ENCODE measurements at places on chromosomes 1 and 21.

DNA sequence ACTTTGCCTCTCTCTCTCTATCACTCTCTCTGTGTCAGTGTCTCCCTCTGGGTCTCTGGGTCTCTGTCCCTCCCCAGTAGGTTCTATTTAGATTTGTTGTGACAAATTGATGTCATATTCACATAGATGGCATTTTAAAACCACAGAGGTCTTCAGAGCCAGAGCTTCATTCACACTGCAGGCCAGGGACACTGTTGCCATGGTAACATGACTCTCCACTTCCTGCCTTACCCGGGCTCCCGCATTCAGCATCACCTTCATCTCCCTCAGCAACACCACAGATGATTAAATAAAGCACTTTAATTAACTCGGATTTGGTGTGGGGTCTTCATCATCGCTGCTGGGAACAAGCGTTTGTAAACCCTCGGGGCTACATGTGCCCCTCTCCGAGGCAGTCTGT lies 132.6 kb downstream of the ETS2 start:
- DNase-seq, result peak; percentile 24

DNA sequence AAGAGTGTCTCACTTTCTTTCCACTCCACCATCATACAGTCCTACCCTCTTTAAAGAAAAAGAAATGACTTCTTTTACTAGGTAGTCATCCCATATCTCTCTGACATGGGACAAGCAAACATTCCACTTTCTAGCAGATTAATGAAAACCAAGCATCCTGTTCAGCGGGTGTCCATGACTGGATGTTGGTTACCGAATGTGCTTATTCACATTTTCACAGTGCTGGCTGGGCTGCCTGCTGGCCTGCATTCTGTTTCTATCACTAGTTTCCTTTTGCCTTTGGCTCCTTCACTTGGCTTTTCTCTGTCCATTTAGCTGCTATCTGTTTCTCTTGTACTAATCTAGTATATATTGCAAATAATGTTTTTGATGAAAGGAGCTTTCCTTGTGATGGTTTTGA lies 598.4 kb downstream of the RWDD3 start:
- no peak for DNase-seq

- DNase-seq, result no peak
Measured at GRCh38 chr1:29719253-29719652, 482.9 kb downstream of the PTPRU start.

GRCh38 chr1:63651161-63651701 lies 58.0 kb downstream of the PGM1 start:
- DNase-seq, result no peak

DNA sequence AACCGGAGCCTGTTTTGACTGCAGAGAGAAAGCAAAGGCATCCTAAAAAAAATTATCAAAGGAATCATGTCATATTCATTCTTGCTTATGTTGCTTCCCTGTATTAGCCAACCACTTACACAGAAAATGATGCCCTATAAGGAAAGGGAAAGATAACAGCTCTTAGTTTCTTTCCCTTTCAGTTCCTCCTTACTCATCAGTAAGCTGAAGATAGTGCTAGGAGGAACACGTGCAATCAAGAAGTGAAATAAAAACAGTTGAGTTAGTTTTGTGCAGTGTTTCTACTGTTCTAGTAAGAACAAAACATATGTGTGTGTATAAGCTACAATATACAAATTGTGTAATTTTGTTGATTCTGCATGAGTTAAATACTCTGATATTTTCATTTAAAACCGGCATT lies 45.3 kb upstream of the MTF2 start:
- no peak for DNase-seq

GRCh38 chr1:88897070-88897730 lies 5.8 kb upstream of the GTF2B start:
- no peak for DNase-seq

- DNase-seq, result no peak
Measured at GRCh38 chr1:1118011-1118875, 2.4 kb upstream of the C1orf159 start.

DNA sequence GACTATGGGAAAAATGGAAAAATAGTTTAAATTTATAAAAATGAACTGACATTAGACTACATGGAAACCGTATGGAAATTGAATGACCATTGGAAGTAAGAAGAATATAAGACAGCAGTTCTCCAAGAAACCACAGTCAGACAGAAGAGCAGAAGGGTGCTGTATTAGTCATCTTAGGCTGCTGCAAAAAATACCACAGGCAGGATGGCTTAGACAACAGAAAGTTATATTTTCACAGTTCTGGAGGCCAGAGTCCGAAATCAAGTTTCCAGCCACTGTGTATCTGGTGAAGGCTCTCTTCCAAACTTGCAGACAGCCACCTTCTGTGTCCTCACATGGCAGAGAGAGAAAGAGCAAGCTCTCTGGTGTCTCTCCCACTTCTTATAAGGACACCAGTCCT lies 175.2 kb downstream of the DSCAM start:
- no peak for DNase-seq

DNA sequence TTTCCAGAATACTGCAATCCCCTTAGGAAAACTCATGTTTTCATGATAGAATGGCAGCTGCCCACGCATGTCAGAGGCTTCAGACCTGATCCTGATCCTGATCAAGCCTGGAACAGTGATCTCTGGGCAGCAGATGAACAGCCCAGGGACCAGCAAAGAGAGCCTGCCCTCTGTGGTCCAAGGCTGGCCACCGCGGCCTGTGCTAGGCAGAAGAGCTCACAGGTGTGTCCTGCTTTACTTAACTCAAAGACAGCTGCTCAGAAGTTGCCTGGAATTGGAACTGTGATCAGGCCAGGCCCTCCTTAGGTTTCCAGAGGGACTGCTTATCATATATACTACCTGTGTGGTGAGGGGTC lies 21.2 kb upstream of the BCAR3 start:
- DNase-seq, result no peak

DNA sequence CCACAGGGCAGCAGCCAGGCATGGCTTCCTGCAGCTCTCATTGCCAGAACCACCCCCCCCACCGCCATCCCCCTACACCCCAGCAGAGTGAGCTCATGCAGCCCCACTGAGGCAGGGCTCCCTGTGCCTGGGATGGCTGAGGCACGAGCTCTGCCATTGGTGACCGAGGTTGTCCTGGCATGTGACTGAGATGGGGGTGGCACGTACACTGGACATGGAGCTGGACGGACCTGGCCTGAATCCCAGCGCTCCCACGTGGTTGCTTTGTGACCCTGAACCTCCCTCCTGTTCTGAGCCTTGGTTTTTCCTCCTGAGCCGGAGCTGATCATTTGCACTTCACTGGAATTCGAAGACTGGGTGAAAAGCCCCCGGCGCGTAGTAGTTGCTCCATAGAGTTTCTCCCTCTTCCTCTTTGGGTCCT lies 28.3 kb downstream of the ALPL start:
- no peak for DNase-seq

DNA sequence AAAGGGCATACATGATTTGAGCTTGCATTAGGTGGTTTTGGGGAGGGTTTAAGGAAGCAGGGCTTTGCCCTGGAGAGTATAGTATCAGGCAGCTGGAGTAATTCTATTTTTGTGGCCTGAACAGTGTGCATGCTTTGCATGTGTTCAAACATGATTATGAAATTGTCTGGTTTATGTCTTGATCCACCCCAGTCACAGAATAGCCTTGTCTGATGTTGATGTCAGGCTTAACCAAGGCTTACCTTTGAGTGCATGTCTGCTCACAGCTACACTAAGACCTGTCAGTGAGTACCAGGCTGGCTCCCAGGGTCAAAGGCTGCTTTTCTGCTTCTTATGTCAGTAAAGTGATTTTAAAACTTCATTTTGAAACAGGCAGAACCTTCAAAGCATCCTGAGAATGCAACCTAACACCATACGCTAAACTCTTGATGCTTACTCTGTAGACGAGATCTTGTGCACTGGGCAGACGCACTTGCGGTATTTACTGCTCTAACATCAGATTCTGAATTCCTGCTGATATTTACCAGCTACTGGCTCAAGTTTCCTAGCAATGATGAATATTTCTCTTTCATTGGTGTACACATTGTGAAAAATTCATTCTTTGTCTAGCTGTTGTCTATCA lies 78.9 kb downstream of the MAP3K21 start:
- no peak for DNase-seq

- no peak for DNase-seq
Measured at GRCh38 chr21:44751799-44752636, 40.6 kb upstream of the TSPEAR start.

GRCh38 chr1:10519016-10519417 lies 44.3 kb downstream of the PEX14 start:
- no peak for DNase-seq

GRCh38 chr1:5220821-5221220 lies 566.4 kb downstream of the AJAP1 start:
- DNase-seq, result no peak

DNA sequence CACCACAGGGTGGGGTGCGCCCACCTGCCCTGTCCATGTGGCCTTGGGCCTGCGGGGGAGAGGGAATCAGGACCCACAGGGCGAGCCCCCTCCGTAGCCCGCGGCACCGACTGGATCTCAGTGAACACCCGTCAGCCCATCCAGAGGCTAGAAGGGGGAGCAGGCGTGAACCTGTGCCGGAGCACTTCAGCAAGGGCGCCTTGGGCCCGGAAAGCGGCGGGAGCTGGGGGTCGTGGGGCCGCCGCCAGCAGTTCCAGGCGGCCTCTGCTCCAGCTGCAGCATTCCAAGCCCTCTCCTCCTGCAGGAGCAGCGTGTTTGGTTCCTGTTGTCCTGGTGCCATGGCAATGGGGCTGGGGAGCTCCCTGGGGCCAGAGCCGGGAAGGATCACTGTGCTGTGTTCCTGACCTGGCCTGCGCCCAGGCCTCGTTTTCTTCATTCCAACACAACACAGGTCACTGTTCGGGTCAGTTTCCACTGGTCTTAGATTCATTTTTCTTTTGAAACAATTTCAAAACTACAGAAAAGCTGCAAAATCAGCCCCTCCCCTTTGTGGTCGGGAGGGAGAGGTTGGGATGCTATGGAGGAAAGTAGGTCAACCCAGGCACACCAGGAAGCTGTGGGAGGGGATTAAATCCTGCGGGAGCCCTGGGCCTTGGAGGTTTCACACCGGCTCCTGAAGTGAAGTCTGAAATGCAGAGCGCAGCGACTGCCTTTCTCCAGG lies 18.8 kb downstream of the SLX9 start:
- no peak for DNase-seq

DNA sequence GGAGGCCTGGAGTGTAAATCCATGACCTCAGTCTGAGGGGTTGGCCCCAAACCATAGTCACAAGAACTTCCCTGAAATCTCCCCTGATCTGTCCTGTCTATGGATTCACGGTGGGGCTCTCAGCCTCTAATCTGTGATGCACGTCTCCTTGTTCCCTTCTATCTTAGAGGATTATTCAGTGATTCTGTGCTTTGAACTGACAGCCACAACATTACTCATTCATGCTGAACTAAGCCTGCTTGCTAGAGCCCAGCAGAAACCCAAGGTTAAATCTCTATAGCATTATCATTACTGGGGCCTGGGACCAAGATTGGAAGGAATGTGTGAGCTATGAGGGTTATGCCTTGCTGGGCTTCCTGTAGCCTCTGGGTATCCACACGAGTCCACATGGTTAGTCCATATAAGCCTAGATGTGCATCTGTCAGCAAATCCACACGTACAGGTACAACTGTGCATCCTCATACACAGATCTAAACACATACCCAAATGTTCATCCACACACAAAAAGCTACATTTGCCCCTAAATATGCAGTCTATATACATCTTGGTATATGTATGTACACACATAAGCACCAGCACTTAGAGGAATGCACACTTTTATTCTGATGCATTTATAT lies 22.4 kb upstream of the MAGOH start:
- DNase-seq, result no peak

- peak; percentile 84 for DNase-seq
Measured at GRCh38 chr1:202810615-202811295, at the start of gene PCAT6. TSS of gene PCAT6 (plus strand) at chr1:202810954.

GRCh38 chr1:240455228-240455821 lies 156.6 kb downstream of the GREM2 start:
- DNase-seq, result no peak

GRCh38 chr1:46452931-46453325 lies 36.7 kb upstream of the DMBX1 start:
- DNase-seq, result no peak

- no peak for DNase-seq
Measured at GRCh38 chr1:168466714-168467131, 77.1 kb downstream of the XCL2 start.

GRCh38 chr1:110176299-110176956 lies 26.1 kb downstream of the SLC6A17 start:
- no peak for DNase-seq

GRCh38 chr1:39576016-39576657 lies 453 bp downstream of the PABPC4 start:
- peak; percentile 13 for DNase-seq

DNA sequence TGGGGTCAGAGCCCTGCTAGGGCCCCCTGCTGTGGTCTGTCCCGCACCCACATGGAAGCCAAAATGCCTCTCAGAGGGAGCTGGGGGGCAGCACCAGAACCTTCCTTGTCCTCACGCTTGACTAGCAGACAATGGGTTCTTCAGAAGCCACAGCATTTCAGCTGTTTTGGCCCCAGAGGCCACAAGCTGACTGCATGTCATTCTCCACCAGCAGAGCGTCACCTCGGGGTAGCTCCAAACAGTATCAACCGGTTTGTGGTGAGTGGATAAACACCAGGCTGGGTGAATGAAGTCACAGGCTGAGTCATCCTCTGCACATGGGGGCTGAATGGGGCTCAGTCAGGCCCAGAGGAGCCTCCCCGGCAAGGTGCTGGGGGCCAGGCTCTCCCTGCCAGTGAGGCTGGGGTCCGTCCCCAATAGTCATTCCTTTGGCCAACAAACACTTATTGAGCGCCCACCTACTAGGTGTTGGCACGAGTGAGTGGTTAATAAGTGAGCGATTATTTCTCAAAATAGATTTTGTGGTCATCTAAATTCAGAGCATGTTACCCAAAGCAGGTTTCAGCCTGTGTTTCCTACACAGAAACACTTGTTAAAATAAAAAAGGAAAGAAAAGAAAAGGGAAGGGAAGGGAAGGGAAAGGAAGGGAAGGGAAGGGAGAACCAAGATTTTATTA lies 9.1 kb downstream of the OLIG1 start:
- peak; percentile 23 for DNase-seq

DNA sequence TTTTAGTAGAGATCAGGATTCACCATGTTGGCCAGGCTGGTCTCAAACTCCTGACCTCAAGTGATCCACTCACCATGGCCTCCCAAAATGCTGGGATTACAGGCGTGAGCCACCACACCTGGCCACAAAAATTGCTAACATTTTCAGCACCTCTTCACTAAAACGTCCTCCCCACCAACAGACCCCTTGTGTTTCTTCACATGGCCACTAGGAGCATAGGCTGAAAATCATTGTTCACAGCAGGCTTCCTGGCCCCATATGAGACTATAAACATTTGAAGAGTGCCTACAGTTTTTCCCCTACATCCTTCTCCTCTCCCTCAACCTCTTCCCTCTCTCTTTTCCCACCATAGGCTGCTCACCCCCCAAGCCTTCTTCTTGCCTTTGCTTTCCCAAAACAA lies 28.0 kb upstream of the SFPQ start:
- no peak for DNase-seq

All from activated gamma-delta T cell treated with Interleukin-2 at 50 U/mL for 16 hours (primary cell).